ENCODE measurements at places on chromosomes 11 and 22.

- no peak for DNase-seq
Measured at GRCh38 chr11:96260532-96260931, 82.5 kb downstream of the MAML2 start.

DNA sequence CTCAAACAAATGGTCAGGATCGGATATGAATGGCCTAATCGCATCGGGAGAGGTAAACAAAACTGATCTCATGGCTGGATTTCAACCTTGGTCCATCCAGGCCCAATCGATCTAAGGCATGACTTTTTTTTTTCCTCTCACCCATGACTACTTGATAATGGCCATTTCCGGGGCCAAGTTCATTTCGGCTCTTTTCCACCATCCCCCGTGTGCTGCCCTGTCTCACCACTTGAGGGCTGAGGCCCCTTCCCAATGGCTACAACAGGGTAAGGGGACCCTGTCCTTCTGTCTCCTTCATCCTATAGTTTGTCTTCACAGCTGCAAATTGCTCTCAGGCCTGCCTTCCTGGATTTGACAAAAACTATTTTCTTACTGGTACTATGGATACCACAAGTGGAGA, 26.7 kb downstream of the GRAP2 start:
- no peak for DNase-seq

DNA sequence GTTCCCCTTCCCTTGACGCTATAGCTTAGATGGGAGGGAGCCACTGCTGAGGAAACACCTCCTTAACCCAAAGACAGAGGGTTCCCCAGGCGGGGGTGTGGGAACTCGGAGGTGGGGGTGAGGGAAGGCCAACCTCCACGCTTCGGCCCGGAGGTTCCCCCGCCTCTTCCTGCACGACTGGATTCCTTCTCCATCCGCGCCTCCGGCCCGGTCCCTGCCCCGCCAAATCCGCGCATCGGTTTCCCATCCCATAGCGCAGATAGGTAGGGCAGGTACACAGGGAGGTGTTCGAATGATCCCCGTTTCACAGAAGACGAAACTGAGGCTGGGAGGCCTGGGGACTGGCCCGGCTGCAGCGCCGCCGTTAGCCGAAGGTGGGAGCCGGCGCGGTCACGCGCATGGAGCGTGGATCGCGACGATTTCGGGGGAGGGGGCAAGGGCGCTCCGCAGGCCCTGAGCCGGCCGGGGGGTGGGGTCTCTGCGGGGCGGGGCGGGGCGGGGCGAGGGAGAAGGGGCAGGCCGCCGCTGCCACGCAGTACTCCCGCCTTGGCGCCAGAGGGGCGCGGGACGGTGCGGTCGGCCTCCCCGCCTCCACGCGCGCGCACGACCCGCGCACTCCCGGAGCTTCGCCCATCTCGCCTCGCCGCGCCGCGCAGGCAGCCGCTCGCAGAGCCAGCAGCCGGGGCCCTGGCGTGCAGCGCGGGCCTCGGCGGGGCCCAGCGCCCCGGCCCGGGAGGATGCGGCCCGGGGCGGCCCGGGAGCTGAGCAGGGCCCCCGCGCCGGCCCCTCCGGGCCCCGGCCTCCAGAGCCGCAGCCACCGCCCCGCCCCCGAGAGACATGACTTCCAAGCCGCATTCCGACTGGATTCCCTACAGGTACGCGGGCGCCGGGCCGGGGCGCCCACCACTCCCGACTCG, at the start of gene TUB:
TSS of gene TUB (plus strand) at position 538 of the 917 bp plus-strand sequence. CDS start at position 838, 300 bp downstream.
- DNase-seq: peak; percentile 54

DNA sequence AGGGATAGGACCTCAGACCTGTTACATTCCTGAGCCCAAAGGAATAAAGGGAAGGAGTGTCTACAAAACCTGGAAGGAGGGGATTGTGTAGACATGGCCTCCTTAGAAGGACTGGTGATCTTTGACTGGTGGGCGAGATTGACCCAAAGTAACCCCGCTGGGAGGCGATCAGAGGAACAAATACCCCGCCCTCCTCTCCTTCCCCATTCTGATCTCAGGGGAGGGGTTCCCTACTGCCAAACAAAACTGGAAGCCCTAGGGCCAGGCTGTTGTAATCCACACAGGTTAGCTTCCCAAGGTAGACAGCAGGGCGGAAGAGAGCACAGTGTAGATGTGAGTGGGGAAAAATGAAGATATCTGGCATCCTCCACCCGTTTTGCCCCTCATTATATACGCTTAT, 24.7 kb downstream of the NCF4 start:
- DNase-seq: no peak

DNA sequence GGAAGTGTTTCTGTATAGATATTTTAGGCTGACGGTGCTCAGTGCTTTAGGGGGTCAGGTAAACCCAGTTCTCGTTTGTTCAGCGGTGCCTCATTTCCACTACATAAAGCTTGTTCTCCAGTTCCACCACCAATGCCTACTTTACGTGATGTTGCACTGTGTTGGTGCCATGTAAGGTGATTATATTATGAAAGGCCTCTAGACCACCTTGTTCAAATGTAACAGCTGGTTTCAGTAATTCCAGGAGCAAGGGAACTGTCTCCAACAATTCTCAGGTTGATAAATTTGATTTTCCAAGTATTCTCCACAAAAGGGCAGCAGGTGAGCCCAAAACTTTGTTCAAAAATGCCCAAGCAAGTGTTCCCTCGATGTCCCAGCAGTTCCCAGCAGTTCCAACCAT, 83.7 kb upstream of the SEPTIN5 start:
- no peak for DNase-seq

GRCh38 chr22:36055376-36056295, 27.0 kb upstream of the RBFOX2 start:
- no peak for DNase-seq

GRCh38 chr11:126404367-126404766, 48.9 kb downstream of the ST3GAL4 start:
- no peak for DNase-seq

GRCh38 chr22:17974087-17974486, 50.3 kb downstream of the MICAL3 start:
- DNase-seq: no peak

- DNase-seq: peak; percentile 81
Measured at GRCh38 chr11:65915821-65916251, 3.0 kb downstream of the C11orf68 start.

GRCh38 chr11:111438846-111439520, 59.9 kb upstream of the POU2AF1 start:
- DNase-seq: no peak

- DNase-seq: no peak
Measured at GRCh38 chr11:64436000-64436399, 77.0 kb downstream of the RPS6KA4 start.

- no peak for DNase-seq
Measured at GRCh38 chr11:18526130-18526520, 617 bp downstream of the TSG101 start.

DNA sequence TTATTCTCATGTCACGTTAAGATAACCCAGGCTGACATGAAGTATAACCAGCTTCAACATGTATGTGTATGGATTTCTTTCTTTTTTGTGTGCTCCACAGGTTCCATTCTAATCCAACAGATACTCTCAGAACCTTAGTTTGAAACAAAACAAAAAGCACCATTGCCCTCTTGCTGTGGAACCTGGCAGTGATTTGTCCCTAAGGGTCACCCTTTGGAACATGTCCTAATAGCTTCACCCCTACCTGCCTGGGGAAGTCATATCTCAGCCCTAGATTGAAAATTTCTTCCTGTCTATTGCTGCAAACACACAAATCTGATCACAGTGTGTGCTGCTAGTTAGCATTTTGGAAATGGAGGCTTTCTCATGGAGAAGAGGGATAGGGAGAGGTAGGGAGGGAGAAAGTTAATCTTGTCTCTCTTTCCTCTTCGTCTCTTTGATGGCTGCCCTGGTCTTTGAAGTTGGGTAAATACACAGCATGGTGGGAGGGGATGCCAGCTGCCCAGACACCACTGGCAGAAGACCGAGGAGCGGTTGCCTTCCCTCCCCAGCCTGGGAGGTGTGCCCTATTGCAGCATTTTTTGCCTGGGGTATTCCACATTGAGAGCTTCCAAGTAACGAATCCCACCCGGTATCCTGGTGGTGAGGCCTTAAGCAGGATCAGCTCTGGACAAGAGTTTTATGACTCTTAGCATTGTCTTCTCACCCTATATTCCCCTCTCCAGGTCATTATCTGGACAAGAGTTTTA, 11.6 kb upstream of the CADM1 start:
- DNase-seq: no peak

GRCh38 chr11:133501643-133502539, 30.4 kb downstream of the OPCML start:
- no peak for DNase-seq

DNA sequence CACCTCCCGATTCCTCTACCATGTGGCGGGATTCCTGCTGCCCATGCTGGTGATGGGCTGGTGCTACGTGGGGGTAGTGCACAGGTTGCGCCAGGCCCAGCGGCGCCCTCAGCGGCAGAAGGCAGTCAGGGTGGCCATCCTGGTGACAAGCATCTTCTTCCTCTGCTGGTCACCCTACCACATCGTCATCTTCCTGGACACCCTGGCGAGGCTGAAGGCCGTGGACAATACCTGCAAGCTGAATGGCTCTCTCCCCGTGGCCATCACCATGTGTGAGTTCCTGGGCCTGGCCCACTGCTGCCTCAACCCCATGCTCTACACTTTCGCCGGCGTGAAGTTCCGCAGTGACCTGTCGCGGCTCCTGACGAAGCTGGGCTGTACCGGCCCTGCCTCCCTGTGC, 10.5 kb downstream of the CXCR5 start:
- no peak for DNase-seq

DNA sequence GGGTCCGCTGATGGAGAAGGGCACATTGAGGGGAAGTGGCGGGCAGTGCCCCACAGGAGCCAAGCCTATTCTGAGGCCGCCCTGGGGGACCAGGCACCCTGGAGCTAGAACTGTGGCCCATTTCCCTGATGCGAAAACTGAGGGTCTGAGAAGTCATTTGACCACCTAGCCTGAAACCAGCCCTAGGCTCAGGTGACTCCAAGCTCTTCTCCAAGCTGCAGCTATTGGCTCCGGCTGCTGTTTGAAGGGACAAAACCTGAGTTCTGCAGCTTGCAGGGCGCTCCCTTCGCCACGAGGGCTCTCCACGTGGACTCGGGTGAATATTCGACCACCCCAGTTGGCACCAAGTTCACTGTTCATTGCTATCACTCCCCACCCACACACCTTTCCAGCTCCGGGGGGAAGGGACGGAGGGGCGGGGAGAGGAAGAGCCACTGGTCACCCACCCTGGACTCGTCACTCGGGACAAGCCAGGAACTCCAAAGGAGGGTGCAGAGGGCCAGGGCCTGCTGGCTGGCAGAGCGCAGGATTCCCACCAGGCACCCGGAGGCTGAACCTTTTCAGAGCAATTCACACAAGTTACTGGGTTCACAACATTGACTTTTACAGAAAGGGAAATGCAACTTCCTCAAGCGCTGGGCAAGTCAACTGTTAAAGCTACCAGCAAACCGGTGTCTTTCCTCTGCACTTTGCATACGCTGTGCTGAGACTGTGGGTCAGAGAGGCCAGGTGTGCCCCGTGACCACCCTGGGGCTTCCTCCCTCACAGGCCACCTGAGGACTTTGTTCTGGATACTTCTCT, 1.1 kb upstream of the RAC2 start:
- DNase-seq: no peak

DNA sequence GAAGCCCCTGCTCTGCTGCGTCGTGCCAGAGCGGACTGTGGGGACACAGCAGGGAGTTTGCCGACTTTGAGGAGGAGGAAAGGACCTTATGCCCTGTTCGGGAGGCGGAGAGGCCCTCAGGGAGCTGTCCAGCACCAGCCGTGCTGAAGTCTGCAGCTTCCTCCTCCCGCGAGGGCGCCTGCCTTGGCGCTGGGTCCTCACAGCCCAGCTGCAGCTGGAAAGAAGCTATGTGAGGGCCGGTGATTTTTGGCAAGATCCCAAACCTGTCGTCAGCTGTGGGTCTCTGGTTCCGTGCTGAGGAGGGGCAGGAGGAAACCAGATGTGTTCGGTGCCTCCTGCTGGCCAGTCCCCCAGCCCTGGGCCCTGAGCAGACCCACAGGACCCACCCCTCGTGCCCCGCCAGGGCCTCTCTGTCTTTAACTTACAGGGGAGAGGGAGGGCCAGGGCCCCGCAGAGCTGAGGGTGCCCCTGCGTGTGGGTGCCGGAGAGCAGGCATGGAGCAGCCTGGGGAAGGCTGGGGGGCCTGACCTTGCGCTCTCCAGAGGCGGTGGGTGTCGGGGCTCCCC, 12.0 kb downstream of the BRSK2 start:
- DNase-seq: peak; percentile 65

DNA sequence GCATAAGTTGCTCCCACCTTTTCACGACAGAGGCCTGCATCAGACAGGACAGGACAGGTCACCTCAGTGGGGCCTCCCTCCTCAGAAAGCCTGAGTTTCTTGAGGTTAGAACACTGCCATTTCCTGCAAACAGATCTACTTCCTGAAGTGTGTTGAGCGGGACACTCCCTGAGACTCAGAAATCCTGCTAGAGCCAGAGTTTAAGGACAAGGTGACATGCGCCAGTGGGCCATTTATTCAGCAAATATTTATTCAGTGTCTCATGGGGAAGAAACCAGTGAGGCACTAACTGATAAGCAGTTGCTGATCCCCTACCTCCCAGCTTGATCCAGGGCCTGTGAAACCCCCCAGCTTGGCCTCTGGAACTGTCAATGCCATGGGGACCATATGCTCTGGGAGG, 454.6 kb downstream of the SOX6 start:
- no peak for DNase-seq

- no peak for DNase-seq
Measured at GRCh38 chr11:28822576-28822975, 714.4 kb downstream of the METTL15 start.

GRCh38 chr11:134170177-134170918, 53.4 kb downstream of the NCAPD3 start:
- DNase-seq: no peak

DNA sequence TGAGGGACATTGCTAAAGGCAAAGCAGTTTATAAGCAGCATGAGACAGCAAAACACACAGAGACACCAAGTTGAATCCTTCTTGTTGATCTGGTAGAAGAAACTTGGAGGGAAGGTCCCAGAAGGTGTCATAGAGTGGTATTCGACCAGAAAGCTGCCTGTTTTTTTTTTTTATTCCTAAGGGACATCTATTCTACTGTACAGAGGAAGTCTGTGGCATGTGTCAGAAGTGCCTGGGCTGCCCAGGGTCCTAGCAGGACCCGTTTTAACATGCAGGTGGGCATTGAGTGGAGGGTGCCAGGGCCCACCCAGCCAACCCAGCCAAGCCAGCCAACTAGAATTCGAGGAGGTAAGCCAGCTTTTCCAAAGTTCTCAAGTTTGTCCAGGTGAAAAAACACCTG, 68.0 kb upstream of the ATXN10 start:
- no peak for DNase-seq

GRCh38 chr22:17575681-17576080, 12.4 kb downstream of the SLC25A18 start:
- DNase-seq: no peak

- no peak for DNase-seq
Measured at GRCh38 chr11:11071486-11071885, 213.6 kb upstream of the ZBED5 start.

Measured in BE2C (cell line).